ENCODE measurements at places on chromosomes 6 and 20. TPM values are rescaled to one million over a fixed set of nuclear protein-coding genes. Genes with fewer than 3 reads are reported as not detected.

FOXQ1 gene
- total RNA-seq: 12.8 TPM

CAGE1 gene
- total RNA-seq: 0.17 TPM

DEFB124 gene
- total RNA-seq: not detected

FAM83D gene
- total RNA-seq: 5.4 TPM

POLR1C gene
- 26.1 TPM for total RNA-seq

OOEP gene
- total RNA-seq: not detected

FITM2 gene
- total RNA-seq: 6.8 TPM

SCGN gene
- total RNA-seq: 25.7 TPM

CCM2L gene
- 0.80 TPM for total RNA-seq

SNX3 gene
- total RNA-seq: 291 TPM

GJA10 gene
- not detected for total RNA-seq

AGER gene
- total RNA-seq: 5.9 TPM

PSORS1C2 gene
- not detected for total RNA-seq

Measured in hepatocyte (in vitro differentiated cells).